ENCODE measurements at places on chromosomes 5 and 9.

DNA sequence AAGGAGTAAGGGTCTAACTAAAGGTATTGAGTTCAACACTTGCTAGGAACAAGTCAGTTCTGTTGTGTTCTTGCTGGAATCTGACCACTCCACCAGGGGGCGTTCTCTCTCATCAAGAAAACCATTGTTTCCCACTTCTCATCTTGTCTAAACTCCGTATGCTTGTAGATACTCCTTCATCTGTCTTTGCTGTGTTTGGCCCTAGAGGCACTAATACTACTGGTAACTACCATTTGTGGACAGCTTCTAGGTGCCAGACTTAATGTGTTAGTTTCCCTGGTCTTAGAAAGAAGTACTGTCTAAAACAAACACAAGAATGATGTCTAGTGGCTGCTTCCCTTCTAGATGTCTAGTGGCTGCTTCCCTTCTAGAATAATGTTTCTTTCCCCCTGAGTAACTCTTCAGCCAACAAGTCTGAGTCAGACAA, 18.7 kb upstream of the PTPDC1 start:
- peak; percentile 61 for DNase-seq

GRCh38 chr9:30915451-30915850, 1469.0 kb upstream of the ACO1 start:
- DNase-seq: no peak

GRCh38 chr5:82984786-82985735, 92.1 kb downstream of the TMEM167A start:
- no peak for DNase-seq

GRCh38 chr9:129553277-129553676, 67.6 kb downstream of the C9orf50 start:
- no peak for DNase-seq

DNA sequence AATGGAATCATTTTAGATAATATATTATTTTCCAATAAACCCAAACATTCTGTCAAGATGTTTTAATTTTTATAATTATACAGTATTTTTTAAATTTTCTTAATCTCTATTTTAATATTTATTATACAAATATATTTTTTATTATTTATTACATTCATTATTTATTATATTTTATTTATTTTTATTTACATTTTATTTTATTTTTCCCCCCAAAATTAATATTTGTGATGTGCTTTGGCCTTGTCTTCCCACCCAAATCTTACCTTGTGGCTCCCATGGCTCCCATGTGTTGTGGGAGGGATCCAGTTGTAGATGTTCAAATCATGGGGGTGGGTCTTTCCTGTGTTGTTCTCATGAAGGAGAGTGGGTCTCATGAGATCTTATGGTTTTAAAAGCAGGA, 382.1 kb downstream of the TLE4 start:
- DNase-seq: no peak

GRCh38 chr9:100690438-100690837, 112.6 kb downstream of the CAVIN4 start:
- DNase-seq: no peak

GRCh38 chr5:9544056-9544455, 1.8 kb downstream of the SEMA5A start:
- DNase-seq: no peak

- no peak for DNase-seq
Measured at GRCh38 chr5:45694971-45695803, 993 bp downstream of the HCN1 start.

DNA sequence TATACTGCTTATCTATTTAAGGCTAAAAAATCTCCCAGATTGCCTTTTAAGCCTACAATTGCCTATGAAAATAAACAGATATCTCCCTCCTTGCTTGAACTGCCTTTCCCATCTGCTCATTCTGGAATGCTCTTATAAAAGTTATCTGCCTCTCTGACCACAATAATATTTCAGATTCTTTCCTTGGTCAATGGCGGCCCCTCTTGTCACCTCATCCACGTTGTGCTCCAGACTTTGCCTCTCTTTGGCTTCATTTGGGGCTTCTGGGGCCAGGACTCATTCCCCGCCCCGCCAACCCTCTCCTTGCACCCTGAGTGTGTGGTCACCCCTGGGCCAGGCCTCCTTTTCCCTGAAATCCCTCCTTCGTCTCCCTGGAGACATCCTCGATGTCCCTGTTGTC, 110.0 kb upstream of the RPS23 start:
- DNase-seq: no peak

DNA sequence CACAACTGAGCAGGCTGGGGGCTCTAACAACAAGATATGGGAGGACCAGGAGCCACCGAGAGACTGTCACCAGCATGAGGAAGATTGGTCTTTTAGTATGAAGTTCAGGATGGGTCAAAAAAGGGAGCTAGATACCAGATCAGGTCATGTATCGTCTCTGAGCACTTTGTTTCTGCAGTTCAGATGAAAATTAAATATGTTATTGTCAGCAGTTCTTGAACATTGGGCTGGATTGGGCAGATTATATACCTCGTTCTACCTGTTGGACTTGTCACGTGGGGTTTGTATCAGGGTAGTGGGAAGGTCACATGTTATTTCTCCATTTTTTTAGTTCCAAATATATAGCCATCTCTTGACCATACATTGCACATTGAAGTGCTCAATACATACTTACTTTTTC, 47.3 kb downstream of the RCL1 start:
- no peak for DNase-seq

GRCh38 chr9:123680352-123680751, 249.6 kb downstream of the DENND1A start:
- DNase-seq: no peak

DNA sequence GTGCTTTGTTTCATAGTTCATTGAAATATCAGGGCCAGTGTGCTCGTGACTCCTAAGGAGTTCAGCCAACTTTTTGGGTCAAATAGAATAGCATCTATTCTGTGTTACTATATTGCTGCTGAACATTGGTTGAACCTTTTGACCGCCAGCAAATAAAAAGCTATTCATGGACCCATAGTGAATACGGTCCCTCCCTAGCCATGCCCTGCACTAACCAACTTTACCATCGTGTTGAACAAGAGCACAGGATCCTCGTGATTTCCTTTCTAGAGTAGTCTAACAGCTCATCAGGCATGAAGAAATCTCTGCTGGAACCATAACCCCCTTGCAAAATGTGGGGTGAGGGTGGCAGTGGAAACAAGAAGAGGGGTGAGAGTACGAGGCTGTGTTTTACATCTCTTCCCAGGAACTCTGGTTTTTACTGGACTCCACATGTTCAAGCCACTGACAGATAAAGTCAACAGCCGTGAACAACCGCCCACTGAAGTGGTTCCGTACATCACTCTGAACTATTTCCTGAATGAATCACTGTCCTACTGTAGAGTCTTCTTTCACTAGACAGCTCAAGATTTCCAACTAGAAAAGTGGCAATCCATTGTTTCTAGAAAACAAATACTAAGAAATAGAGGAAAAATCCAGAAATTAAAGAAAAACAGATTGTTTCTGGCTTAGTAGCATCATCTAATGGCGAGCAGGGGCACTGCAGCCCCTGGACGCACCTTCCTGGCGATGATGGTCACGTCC, 70.1 kb upstream of the SPATA31E1 start:
- DNase-seq: peak; percentile 21

GRCh38 chr9:114372921-114373448, 14.8 kb downstream of the AKNA start:
- DNase-seq: peak; percentile 58

GRCh38 chr5:115028557-115028956, 141.2 kb downstream of the TRIM36 start:
- DNase-seq: no peak

DNA sequence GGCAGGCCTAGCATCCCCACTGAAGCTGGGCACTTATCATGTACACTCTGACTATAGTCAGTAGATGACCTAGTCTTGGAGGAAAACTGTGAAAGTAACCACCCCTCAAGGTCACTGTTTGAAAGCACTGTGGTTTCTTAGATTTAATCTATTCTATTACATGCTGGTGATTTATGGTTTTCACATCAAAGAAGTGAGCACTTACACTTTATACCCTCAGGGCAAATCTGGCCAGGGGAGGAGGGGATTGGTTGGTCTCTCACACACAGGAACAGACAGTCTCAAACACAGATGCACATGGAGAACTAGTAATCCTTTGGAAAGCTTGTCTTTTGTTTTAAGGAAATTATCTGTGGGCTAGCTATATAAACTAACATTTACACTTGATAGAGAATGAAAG, 17.9 kb upstream of the SPIN1 start:
- no peak for DNase-seq

GRCh38 chr9:36268007-36268427, 9.8 kb upstream of the GNE start:
- DNase-seq: no peak
